Skeletal muscle cell (primary cell): ENCODE measurements at places on chromosomes 16 and 17.
A peak's percentile ranks its signal among the peaks of the same experiment; 100 is the strongest.

DNA sequence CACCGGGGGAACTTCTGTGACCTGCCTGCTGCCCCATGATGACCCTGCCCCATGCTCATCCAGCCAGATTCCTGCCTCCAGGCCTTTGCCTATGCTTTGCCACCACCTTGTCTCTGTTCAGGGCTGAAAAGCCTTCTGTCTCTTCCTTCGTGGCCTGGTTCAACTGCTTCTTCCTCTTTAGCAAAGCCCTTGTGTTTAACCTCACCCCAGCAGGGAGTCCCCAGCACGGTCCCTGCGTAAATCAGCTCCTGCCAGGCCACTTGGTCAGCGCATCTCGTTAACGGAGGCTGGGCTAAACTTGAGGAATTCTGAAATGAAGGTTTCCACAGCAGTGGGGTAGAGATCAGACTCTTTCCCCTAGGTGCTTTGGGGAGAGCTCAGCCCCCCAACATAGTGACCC, 16.1 kb upstream of the KCNJ12 start:
- DNase-seq = no peak

DNA sequence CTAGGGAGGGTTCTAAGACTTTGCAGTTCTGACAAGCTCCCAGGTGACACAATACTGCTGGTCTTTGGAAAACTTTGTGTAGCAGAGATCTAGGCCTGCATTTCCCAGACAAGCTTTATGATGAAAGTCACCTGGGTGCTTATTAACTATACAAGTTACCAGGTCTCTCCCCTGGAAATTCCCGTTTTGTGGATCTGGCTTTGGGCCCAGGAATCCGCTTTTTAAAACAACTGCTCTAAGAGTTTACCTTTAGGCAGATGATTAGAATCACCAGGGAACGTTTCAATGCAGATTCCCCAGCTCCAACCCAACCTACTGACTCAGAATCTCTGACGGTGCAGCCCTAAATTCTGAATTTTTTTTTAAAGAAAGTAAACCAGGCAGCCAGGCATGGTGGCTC, 36.3 kb downstream of the MYH3 start:
- DNase-seq = no peak

- no peak for DNase-seq
Measured at GRCh38 chr16:48870141-48870540, 260.2 kb upstream of the N4BP1 start.

GRCh38 chr16:69495821-69496220, 69.9 kb upstream of the NFAT5 start:
- DNase-seq = no peak

DNA sequence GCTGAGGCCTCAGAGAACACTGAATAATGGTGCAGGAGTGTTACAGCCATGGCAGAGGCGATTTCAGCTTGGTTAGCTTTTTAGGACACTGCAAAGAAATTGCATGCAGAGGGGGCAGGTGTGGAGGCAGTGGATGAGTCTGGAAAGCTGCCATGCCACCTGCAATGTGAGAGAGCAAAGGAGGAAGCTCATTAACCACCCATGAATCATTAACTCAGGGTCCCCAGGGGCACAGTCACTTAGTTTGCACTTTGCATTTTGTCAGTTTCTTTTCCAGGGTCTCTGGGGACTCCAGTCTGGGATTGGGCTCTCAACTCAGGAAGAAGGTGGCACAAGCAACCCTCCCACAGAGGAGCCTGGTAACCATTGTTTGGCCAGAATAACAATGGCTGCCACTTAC, 132.9 kb downstream of the USP31 start:
- no peak for DNase-seq

GRCh38 chr17:17732444-17732843, 51.2 kb downstream of the RAI1 start:
- DNase-seq = no peak

- DNase-seq = no peak
Measured at GRCh38 chr17:17235212-17236174, 1.5 kb downstream of the FLCN start.

DNA sequence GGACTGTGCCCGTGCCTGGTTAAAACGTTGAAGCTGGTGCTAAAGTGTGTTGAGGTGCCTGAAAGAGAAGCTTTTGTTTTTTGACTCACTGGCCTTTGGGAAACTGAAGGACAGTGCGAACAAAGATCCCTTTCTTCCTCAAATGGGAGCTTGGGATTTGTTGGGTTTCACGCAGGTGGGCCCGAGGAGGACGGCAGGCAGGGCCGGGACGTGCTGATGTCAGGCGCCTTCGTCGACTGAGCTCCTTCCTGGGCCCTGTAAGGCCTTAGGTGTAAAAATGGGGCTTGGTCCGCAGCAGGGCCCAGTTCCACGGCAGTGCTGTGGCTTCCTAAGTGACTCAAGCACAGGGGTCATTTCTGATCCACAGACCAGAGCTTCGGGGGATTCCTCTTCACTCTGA, 106.9 kb downstream of the BANP start:
- DNase-seq = no peak

GRCh38 chr17:15782866-15783265, 50.8 kb downstream of the TBC1D26 start:
- peak; percentile 2 for DNase-seq

DNA sequence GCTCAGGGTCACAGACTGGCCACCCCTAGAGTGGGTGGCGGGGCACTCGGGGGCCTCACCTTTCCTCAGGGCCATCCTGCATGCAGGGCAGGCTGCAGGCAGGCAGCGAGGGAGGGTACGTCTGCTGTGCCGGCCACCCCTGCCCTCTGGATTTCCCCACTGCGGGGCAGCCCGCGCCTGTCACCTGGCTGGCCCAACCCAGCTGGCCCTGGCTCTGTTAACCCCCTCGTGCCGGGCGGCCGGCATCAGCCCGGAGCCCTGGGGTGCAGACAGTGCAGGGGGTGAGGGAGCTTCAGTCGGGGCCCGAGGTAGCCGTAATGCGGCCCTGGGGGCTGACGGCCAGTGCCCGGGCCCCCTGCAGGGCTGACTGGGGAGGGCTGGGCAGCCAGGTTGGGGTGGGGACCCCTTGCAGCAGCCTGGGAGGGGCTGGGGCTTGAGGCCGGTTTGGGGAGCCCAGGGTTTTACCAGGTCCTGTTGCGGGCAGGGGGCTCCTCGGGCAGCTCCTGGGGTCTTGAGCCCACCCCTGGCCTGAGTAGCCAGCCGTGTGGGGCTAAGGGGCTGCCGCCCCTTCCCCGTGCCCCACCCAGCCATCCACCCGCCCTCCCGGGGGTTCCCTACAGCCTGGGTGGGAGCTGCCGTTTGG, at the start of gene IGFALS:
IGFALS (minus strand) TSS at position 128 of the 643 bp plus-strand sequence; CDS start at position 75, 53 bp downstream.
- DNase-seq = no peak

GRCh38 chr17:29613352-29613837, 9.3 kb downstream of the CORO6 start:
- DNase-seq = peak; percentile 56
